ENCODE measurements at places on chromosomes 4 and X. TPM values are rescaled to one million over a fixed set of nuclear protein-coding genes. Genes with fewer than 3 reads are reported as not detected.

The DAPP1 gene
- total RNA-seq = 9.1 TPM

The TEC gene
- total RNA-seq = 2.8 TPM

The TMPRSS11D gene
- total RNA-seq = not detected

The TIGD4 gene
- total RNA-seq = not detected

The ETDA gene
- not detected for total RNA-seq

The CLDN34 gene
- not detected for total RNA-seq

The PIN4 gene
- 0.92 TPM for total RNA-seq

The TMPRSS11F gene
- total RNA-seq = not detected

The CPLX1 gene
- total RNA-seq = 1.5 TPM

The PDZD11 gene
- 7.8 TPM for total RNA-seq

The MAGEB2 gene
- total RNA-seq = not detected

The NLGN3 gene
- total RNA-seq = 4.3 TPM

The TMEM31 gene
- total RNA-seq = not detected

The MAGIX gene
- total RNA-seq = 0.93 TPM

The SYNPO2 gene
- 0.22 TPM for total RNA-seq

The GAGE1 gene
- total RNA-seq = not detected

The ADH1A gene
- total RNA-seq = not detected

The CRMP1 gene
- total RNA-seq = not detected

The LARP7 gene
- total RNA-seq = 43.5 TPM

The GYG2 gene
- not detected for total RNA-seq

The CYLC1 gene
- not detected for total RNA-seq

The NAP1L3 gene
- 7.7 TPM for total RNA-seq

The HELT gene
- total RNA-seq = not detected

The SERPINA7 gene
- not detected for total RNA-seq

The PRR32 gene
- not detected for total RNA-seq

The TBX22 gene
- total RNA-seq = not detected

The STK32B gene
- total RNA-seq = not detected

The GC gene
- total RNA-seq = not detected

The TMEM255A gene
- total RNA-seq = not detected

The GRPEL1 gene
- total RNA-seq = 58.6 TPM

The PDLIM3 gene
- not detected for total RNA-seq

The BEND2 gene
- total RNA-seq = not detected

The TRIM61 gene
- 0.22 TPM for total RNA-seq

The JCHAIN gene
- total RNA-seq = 1.0 TPM

The TCEANC gene
- total RNA-seq = 8.3 TPM

The LINC00632 gene
- total RNA-seq = 9.4 TPM
